ENCODE measurements at places on chromosomes 12 and 14. TPM values are rescaled to one million over a fixed set of nuclear protein-coding genes. Genes with fewer than 3 reads are reported as not detected.

SLC25A21 gene
- total RNA-seq: not detected

HRK gene
- not detected for total RNA-seq

PLD4 gene
- not detected for total RNA-seq

GPR137C gene
- under 0.01 TPM for total RNA-seq

PNP gene
- total RNA-seq: 20.4 TPM

RERGL gene
- total RNA-seq: 3.9 TPM

P2RX7 gene
- 1.0 TPM for total RNA-seq

ZNF385A gene
- 7.3 TPM for total RNA-seq

CACNA2D4 gene
- total RNA-seq: not detected

KERA gene
- total RNA-seq: not detected

RNASE4 gene
- 41.8 TPM for total RNA-seq

CLEC2A gene
- total RNA-seq: not detected

TCTN2 gene
- 5.3 TPM for total RNA-seq
